ENCODE measurements at places on chromosomes 4 and X.
A peak's percentile ranks its signal among the peaks of the same experiment; 100 is the strongest.

DNA sequence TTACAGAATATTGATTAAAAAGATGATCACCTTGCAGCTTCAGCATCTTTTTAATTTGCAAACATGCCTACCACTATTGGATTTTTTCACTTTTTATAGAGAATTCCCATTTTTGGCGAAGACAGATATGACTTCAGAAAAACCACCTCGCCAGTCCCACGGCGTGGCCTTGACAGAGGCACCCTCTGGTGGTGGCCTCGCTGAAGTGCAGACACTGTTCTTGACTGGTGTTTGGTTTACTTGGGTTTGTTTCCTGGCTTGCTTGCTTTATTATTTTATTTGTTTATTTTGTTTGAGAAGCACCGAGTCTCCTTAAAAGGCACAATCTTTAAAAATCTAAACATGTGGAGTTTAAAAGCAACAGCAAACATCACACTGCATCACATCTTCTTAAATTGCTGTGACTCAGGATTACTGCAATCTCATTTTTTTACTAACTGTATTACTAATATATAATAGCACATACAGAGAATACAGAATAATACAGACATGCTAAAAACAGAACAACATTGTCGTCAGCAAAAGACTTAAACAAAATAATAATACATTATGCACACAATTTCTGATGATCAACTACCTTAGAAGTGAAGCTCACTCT is 13.1 kb upstream of the AMTN start:
- H3K4me3 ChIP-seq, result no peak overlapping the region
- H3K27me3 ChIP-seq, result peaks cover 3% of the 10 kb centered on the region
- DNase-seq, result peak; percentile 51
- H3K27ac ChIP-seq, result no peak overlapping the region
- no peaks in the 10 kb centered on the region for H3K36me3 ChIP-seq

GRCh38 chr4:135510582-135510981 is 1309.0 kb upstream of the PABPC4L start:
- H3K36me3 ChIP-seq, result no peaks in the 10 kb centered on the region
- no peaks in the 10 kb centered on the region for H3K27me3 ChIP-seq
- no peak for DNase-seq
- H3K4me1 ChIP-seq, result no peaks in the 10 kb centered on the region

DNA sequence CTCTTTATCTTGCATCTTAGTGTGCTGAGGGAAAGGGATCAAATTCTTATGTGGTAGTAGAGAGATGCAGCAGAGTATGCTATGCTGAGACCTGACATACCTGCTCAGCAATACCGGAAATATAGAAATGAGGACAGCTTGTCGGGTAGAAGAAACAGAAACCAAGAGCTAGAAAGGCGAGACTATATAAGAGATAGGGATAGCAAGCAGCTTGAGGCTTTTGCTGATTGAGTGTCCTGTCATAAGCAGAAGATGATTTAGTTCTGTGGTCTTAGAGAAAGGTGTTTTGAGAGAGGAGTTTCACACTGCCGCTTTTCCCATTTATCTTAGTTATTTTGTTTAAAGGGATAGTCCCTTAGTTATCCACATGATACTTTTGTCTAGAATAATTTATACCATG is 31.7 kb downstream of the USP9X start:
- no peak for DNase-seq
- no peak overlapping the region for H3K27ac ChIP-seq
- no peaks in the 10 kb centered on the region for H3K27me3 ChIP-seq
- no peaks in the 10 kb centered on the region for H3K4me1 ChIP-seq
- H3K36me3 ChIP-seq, result no peaks in the 10 kb centered on the region
- no peak overlapping the region for H3K4me3 ChIP-seq

DNA sequence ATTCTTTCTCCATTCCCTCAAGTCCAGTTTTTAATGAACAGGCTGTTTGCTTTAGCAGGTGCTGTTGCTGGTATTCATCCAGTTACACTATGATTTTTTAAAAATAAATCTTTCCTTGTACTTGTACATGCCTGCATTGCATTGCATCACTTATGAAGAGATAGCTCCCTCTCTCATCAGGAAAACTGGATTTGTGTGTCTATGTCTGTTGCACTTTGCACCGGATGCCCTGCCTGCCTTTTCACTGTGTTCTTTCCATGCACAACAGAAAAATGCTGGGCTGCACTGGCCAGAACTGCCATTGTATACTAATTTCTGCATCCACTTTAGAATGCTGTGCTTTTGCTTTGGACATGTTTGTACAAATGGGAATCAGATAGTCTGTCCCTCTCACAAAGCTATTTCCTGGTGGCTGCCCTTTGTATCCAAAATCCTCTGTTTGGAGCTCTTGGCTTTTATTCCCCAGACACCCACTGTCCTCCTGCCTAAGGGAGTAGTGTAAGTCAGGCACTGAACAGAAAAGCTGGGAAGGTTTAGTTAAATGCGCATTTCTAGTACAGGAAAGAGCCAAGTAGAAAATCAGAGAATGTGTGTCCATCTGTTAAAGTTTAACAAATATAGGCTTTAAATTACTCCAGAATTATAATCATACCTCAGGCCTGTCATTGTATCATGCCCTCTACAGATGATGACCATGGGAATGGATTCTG is 119.1 kb downstream of the MBNL3 start:
- no peaks in the 10 kb centered on the region for H3K27me3 ChIP-seq
- H3K4me1 ChIP-seq, result no peaks in the 10 kb centered on the region
- H3K27ac ChIP-seq, result no peak overlapping the region
- no peak for DNase-seq

DNA sequence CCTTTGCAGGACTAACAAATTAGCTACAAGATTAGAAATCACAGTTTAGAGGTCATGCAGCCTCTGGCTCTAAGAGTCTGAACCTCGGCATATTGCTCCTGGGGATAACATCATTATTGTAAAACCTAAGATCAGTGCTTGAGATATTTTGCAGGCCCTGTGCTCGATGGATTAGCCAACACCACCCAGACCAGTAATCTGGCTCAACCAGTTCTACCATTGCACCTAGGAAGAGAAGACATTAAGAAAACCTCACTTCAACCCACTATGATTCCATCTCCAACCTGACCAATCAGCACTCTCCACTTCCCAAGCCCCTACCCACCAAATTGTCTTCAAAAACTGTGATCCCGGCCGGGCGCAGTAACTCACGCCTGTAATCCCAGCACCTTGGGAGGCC is 43.6 kb downstream of the WFS1 start:
- H3K36me3 ChIP-seq, result no peaks in the 10 kb centered on the region
- DNase-seq, result no peak
- no peak overlapping the region for H3K4me3 ChIP-seq
- H3K27ac ChIP-seq, result no peak overlapping the region
- H3K4me1 ChIP-seq, result peaks cover 3% of the 10 kb centered on the region
- peaks cover 14% of the 10 kb centered on the region for H3K27me3 ChIP-seq

DNA sequence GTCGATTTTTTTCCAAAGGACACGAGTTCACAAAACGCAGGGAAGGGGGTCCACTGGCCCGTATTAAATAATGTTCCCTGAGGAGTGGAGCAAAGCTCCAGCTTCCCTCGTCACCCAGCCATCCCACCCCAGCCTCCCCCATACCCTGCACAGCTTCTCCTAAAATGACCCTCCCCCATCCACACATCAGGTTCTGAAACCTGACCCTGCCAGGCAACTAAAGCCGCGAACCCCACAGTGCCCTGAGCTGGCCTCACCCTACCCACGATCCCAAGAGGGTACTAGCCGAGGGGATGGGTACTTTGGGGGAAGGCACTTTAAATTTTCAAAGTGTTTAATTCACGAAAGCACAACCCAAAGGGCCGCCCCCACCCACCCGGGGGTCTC is 634 bp downstream of the APOO start:
- H3K27me3 ChIP-seq, result no peaks in the 10 kb centered on the region
- peak overlapping the region; percentile 63 for H3K4me3 ChIP-seq
- no peaks in the 10 kb centered on the region for H3K36me3 ChIP-seq
- H3K4me1 ChIP-seq, result peaks cover 15% of the 10 kb centered on the region
- no peak for DNase-seq

GRCh38 chrX:23478561-23478960 is 143.9 kb downstream of the PTCHD1 start:
- H3K27me3 ChIP-seq, result no peaks in the 10 kb centered on the region
- no peak overlapping the region for H3K27ac ChIP-seq
- H3K4me1 ChIP-seq, result peaks cover 4% of the 10 kb centered on the region
- H3K36me3 ChIP-seq, result no peaks in the 10 kb centered on the region
- no peak for DNase-seq

- no peak overlapping the region for H3K27ac ChIP-seq
- DNase-seq, result no peak
- H3K4me1 ChIP-seq, result no peaks in the 10 kb centered on the region
Observed at GRCh38 chrX:133668225-133668931, 253.1 kb upstream of the GPC4 start.

DNA sequence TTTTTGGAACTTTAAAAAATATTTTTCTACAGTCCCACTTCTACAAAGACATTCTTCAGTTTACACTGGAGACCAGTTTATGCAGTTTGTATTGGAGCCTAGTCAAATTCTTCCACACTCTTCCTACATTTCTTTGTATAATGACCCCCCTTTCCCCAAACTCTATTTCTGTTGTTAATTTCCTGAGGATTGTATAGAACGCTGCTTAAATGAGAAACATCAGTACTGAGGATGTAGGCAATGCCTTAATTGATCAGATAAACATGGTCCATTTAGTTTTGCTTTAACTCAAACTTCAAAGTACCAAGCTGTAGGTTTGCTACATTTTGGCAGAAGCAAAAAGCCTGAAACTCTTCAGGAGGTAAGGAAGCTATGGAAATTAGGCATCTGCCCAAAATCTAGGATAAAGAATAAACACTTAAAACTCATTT is 155.5 kb downstream of the SLC7A11 start:
- H3K27me3 ChIP-seq, result no peaks in the 10 kb centered on the region
- DNase-seq, result no peak
- H3K27ac ChIP-seq, result no peak overlapping the region
- no peak overlapping the region for H3K4me3 ChIP-seq
- H3K4me1 ChIP-seq, result no peaks in the 10 kb centered on the region

DNA sequence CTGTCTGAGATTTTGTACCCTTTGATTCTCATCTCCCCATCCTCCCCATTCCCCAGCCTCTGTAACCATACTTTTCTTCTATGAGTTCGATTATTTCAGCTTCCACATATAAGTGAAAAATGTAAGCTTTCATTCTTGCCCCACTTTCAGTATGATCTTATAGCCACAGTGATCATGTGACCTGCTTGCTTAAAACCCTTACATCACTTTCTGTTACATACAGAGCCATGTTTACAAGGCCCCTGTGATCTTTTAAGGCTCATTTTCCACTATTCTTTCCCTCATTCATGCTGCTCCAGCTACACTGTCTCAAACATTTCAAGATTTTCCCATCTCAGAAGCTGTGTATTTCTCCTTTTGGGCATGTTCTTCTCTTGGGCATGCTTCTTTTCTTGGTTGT is 147.7 kb downstream of the DCK start:
- H3K4me1 ChIP-seq, result no peaks in the 10 kb centered on the region
- no peak overlapping the region for H3K27ac ChIP-seq
- no peaks in the 10 kb centered on the region for H3K27me3 ChIP-seq
- H3K36me3 ChIP-seq, result no peaks in the 10 kb centered on the region
- no peak for DNase-seq

- H3K27ac ChIP-seq, result no peak overlapping the region
- DNase-seq, result no peak
- no peaks in the 10 kb centered on the region for H3K36me3 ChIP-seq
- H3K4me3 ChIP-seq, result no peak overlapping the region
- H3K27me3 ChIP-seq, result no peaks in the 10 kb centered on the region
- H3K4me1 ChIP-seq, result peaks cover 32% of the 10 kb centered on the region
Observed at GRCh38 chrX:120774606-120775005, 101.1 kb downstream of the CT47B1 start.

- H3K4me1 ChIP-seq, result no peaks in the 10 kb centered on the region
- H3K36me3 ChIP-seq, result peaks cover 13% of the 10 kb centered on the region
- H3K27me3 ChIP-seq, result no peaks in the 10 kb centered on the region
- H3K4me3 ChIP-seq, result no peak overlapping the region
- no peak for DNase-seq
Observed at GRCh38 chr4:526189-526909, 27.3 kb downstream of the PIGG start.

- H3K36me3 ChIP-seq, result no peaks in the 10 kb centered on the region
- no peak overlapping the region for H3K4me3 ChIP-seq
- no peak for DNase-seq
- H3K27ac ChIP-seq, result no peak overlapping the region
Observed at GRCh38 chr4:23828020-23828715, 61.7 kb downstream of the PPARGC1A start.

GRCh38 chrX:49868739-49869138 is 10.5 kb upstream of the USP27X start:
- H3K4me3 ChIP-seq, result no peak overlapping the region
- H3K27ac ChIP-seq, result no peak overlapping the region
- no peaks in the 10 kb centered on the region for H3K36me3 ChIP-seq
- no peaks in the 10 kb centered on the region for H3K4me1 ChIP-seq
- no peak for DNase-seq

DNA sequence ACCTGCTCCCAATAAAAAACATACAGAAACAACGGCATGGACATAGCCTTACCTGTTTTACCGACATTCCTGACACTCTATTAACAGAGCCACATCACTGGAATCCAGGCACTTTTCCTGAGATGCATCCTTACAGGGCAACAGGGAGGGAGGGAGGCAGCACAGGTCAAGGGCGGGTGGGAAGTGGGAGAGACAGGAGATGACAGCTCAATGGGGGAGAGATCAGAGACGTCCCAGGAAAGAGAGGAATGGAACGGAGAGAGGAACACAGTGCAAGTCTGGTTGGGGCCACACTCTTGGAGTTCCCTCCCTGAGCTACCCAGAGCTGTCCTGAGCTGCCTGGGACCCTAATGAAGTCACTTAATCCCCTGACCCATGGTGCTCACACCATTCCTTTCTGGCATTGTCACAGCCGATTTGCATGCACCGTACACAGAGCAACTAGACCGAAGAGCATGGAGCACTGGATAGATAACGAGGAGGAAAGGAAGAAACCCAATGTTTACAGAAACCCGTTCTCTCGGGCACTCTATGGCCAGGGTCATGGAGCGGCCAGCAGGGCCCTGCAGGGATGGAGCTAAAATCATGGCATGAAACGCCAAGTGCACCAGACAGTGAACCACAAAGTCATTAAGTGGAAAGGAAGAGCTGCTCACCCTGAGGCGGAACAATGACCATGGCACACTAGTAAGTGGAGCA is 93.1 kb downstream of the NSUN7 start:
- H3K27me3 ChIP-seq, result no peaks in the 10 kb centered on the region
- H3K27ac ChIP-seq, result no peak overlapping the region
- no peaks in the 10 kb centered on the region for H3K36me3 ChIP-seq
- no peak for DNase-seq

DNA sequence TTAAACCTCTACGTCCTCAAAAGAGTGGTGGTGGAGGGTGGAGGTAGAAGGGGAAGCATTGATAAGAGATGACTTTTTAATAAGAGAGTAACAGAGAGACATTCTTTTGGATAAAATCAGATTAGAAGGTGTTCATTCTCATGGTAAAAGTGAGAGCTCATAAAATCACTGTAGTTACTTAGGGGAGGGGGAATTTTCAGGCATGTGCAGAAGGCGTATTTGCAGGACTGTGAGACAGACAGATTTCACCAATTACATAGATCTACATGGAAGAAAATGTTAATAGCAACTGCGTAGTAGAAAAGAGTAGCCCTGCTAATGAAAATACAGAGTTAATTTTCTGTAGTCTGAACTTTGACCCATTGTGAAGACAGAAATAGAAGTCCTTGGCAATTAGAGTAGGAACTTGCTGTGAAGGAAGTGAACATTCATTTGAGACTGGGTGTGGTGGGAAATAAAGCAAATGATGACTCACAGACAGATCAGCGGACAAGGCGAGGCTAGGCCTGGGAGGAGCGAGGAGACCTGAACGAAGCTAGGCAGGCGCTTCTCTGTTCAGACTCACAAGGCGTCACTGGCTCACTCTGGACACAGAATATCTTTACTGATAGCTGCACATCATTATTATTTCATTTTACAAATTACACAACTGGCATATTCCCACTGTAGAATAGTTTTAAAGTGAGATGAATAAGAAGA is 57.2 kb upstream of the FAM9C start:
- H3K36me3 ChIP-seq, result no peaks in the 10 kb centered on the region
- DNase-seq, result no peak
- H3K27me3 ChIP-seq, result no peaks in the 10 kb centered on the region
- no peaks in the 10 kb centered on the region for H3K4me1 ChIP-seq
- no peak overlapping the region for H3K27ac ChIP-seq

Measured in common myeloid progenitor, CD34-positive (primary cell).